ENCODE measurements at places on chromosomes 5 and 9.

GRCh38 chr5:172424808-172425207 lies 29.5 kb downstream of the SH3PXD2B start:
- DNase-seq, result no peak

- peak; percentile 10 for DNase-seq
Measured at GRCh38 chr9:97740848-97741821, 44.0 kb upstream of the XPA start.

DNA sequence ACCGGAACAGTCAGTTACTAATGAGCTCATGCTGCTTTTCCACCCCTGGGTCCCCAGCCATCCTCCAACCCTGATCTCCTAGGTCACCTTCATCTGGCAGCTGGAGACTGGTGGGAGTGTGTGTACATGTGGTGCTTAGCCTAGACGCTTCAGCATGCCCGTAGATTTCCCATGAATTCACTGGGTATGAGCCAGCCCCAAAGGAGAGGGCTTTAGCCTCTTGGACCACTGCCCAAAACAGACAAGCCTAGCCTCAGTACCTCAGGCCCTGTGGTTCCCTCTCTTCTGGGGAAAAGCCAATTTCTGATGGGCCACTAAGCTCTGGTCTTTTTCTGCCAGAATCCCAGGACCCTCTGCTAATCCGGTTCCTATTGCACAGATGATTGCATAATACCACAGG lies 48.0 kb upstream of the ASTN2 start:
- DNase-seq, result no peak

DNA sequence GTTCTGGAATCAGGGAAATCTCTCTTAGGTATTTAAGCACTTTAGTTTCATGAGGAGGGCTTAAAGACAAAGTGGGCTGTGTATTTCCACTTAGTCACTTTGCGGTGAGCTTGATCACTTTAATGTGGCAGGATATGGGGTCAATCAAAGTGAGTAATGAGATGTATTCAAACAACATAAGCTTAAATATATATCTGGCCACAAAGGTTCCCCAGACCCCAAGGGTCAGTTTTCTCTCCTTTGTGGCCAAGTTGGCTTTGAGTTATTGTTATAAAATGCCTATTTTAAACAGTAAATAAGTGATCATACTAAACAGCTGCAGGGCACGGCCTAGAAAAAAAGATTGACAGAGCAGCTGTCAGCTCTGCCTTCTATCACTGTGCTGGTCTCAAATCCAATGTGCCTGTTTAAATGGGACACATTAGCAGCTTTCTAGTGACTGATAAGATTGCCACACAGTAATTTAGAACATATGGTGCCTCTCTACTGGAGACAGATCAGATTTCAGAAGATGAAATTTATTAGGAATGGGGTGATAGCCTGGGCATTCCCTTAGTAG lies 363.9 kb downstream of the AGTPBP1 start:
- DNase-seq, result no peak
